ENCODE measurements at places on chromosomes 3 and 15. TPM values are rescaled to one million over a fixed set of nuclear protein-coding genes. Genes with fewer than 3 reads are reported as not detected.

Gene PPP1R14D
- not detected for total RNA-seq

Gene ZNF501
- 7.1 TPM for total RNA-seq

Gene SUCNR1
- total RNA-seq: not detected

Gene PEX5L
- total RNA-seq: 9.3 TPM

Gene ARL6IP5
- 103 TPM for total RNA-seq

Gene XIRP1
- total RNA-seq: not detected

Gene ABHD10
- total RNA-seq: 73.8 TPM

Gene TRIM42
- total RNA-seq: not detected

Gene SUSD5
- total RNA-seq: 4.1 TPM

Gene ARGFX
- not detected for total RNA-seq

Gene INSYN1
- total RNA-seq: 0.50 TPM

Gene CCR9
- total RNA-seq: not detected

Gene STAB1
- total RNA-seq: 0.62 TPM

Gene RTP3
- not detected for total RNA-seq

Gene SERPINI2
- not detected for total RNA-seq

Gene ZKSCAN7
- total RNA-seq: 7.4 TPM

Gene CAMP
- not detected for total RNA-seq

Gene CYFIP1
- total RNA-seq: 111 TPM

Gene GP9
- total RNA-seq: not detected

Gene PRSS50
- total RNA-seq: 0.12 TPM

Gene OR5K2
- not detected for total RNA-seq

Gene WNT7A
- not detected for total RNA-seq

Gene MYZAP
- 1.6 TPM for total RNA-seq

Gene CKMT1B
- total RNA-seq: not detected

Gene FSTL1
- 921 TPM for total RNA-seq

Gene C3orf20
- not detected for total RNA-seq

Gene SPPL2A
- 108 TPM for total RNA-seq

Gene SLC6A1
- total RNA-seq: not detected

Gene CLDN16
- total RNA-seq: not detected

Gene ZBED2
- under 0.01 TPM for total RNA-seq

Gene SCAMP5
- total RNA-seq: 0.44 TPM

Gene CPN2
- not detected for total RNA-seq

Gene FSIP1
- 1.3 TPM for total RNA-seq

Gene TLR9
- total RNA-seq: under 0.01 TPM

Gene FES
- total RNA-seq: 33.5 TPM

Gene PLSCR5
- total RNA-seq: not detected

Gene EPB42
- total RNA-seq: not detected
